ENCODE measurements at places on chromosomes 2 and 18.

DNA sequence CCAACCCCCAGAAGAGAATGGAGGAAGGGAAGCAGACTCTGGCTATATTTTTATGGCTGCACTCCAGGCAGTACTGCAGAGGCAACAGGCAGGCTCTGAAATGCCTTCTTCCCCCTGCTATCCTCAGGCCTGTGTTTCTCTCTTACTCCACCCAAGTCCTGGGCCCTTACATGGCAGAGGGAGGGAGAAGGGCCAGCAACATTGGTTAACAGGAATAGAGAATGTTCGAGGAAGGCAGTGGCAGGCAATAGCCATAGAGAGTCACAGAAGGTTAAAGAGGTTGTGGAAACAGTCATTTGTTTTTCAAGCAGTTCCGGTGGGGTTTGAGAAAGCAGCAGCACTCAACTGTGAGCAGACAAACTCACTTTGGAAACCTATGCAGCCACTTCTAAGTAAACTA lies 15.1 kb upstream of the DARS1 start:
- no peak for DNase-seq

GRCh38 chr2:233034091-233034882 lies 1.8 kb downstream of the NEU2 start:
- no peak for DNase-seq

DNA sequence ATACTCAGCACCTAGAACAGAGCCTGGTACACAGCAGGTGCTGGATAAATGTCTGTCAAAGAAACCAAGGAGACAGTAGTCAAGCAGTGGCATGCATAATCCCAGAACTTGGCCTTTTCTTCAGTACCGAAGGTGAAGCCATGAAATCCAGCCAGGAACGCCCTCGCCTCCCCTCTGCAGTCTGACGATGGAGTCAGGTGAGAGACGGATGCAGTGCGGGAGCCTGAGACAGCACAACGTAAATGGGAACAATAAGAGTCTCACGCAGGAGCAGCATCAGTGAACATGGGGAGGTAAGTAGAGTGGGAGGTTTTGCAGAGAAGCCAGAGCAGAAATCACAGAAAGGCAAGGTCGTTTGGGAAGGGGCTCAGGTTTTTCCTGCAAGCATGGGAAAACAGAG lies 389.3 kb upstream of the MYT1L start:
- no peak for DNase-seq

GRCh38 chr2:624551-625347 lies 52.5 kb downstream of the TMEM18 start:
- DNase-seq: no peak

- peak; percentile 51 for DNase-seq
Observed at GRCh38 chr2:96315400-96316071, 9.6 kb upstream of the ITPRIPL1 start.

DNA sequence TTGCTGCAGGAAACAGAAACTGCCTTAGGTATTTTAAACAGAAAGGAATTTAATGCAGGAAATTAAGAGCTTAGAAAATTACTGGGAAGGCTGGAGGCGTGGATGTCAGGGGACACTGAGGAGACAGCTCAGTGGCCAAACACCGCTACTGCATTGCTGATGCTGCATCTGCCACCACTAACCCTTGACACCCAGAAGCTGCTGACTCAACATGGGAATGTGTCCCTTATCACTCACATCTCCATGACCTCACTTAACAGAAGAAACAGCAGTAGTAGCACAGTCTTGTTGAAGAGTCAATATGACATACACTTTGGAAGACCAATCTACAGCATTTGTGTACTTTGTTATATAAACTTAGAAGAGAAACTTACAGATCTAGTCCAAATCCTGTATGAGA lies 906.1 kb downstream of the SLC4A3 start:
- no peak for DNase-seq

GRCh38 chr2:23617167-23617810 lies 232.3 kb downstream of the KLHL29 start:
- peak; percentile 50 for DNase-seq

GRCh38 chr2:69535817-69536241 lies 98.6 kb upstream of the NFU1 start:
- DNase-seq: no peak

- no peak for DNase-seq
Observed at GRCh38 chr2:133286326-133286922, 281.8 kb downstream of the NCKAP5 start.

GRCh38 chr2:225598426-225598825 lies 198.9 kb downstream of the NYAP2 start:
- peak; percentile 12 for DNase-seq

All from astrocyte of the spinal cord (primary cell).